ENCODE measurements at places on chromosomes 3 and 15. TPM values are rescaled to one million over a fixed set of nuclear protein-coding genes. Genes with fewer than 3 reads are reported as not detected.

Gene DYNLT2B
- total RNA-seq, result 55.4 TPM

DNA sequence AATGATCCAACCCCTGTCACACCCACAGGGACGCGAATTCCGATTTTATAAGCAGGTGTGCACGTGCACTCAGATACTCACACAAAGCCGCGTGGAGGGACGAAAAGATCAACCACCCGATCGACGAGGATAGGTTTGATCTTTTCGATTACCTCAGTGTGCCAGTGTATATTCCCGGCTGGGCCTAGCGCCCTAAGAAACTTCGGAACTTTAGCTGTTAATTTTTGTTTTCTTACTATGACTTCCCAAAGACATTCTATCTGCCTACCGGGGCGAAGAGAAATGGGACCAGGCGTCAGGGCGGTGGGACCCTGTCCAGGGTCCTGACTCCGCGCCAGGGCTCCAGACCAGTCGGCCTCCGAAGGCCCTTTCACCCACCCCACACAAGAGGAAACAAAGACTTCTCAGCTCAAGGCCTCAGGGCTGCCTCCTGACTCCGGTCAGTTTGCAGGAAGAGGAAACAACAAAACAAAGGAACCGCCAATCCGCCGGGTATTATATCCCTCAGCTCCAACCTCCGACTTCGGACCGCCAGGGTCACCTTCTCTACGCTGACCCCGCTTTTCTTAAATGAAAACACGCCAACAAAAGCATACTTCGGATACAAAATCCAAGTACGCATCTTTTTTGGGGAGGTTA is 6.8 kb downstream of the ONECUT1 start:
- peak; percentile 47 for ATAC-seq

Gene PYDC2
- total RNA-seq, result not detected

Gene SLC6A1
- 0.75 TPM for total RNA-seq

Gene ZNF621
- 15.4 TPM for total RNA-seq

Gene HES1
- total RNA-seq, result 14.7 TPM

DNA sequence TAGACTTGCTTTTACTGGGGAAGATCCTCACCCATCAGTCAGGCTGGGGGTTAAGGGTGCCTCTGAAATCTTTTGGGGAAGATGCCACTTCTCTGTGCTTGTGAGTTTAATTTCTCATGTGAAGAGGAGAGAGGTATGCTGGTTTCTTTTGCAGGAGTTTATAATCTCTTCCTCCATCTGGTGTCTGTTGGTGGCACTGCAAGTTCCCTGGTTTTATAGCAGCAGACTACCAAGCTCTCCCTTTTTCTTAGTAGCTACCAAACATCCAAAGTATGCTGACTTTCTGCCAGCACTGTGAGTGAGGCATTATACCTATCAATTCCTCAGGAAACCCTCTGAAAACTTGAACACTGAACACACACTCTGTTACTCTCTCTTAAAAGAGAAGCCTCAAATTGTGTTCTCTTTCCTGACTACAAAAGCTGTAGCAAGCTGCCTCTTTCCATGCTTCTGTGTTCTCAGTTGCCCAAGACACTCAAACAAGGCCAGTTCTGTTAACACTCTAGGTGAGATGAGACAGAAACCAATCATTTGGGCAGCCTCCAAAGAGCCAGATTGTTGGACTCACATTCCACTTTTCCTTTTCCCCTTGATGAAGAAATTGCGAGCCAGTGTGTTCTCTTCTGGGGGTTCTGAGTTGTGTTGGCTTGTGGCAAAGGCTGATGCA is 299.5 kb downstream of the GAP43 start:
- ATAC-seq, result peak; percentile 71

DNA sequence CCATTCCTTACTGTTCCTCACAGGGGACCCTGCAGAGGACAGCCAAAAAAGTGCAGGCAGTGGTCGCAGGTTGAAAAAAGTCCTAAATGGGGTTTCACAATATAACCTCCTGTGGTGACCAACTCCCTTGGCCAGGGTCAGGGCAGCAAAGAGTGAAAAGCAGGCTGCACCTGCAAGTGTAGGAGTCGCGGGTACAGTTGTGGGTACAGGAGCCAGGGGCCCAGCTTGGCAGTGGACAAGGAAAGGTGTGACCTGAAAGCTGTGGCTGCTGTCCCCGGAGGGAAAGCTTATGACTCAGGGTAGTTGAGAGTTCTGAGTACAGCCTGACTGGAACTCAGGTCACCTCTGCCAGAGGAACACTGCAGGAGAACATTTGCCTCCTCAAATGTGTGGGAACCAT is 1114.1 kb downstream of the ROBO2 start:
- ATAC-seq, result no peak

Gene SOX14
- 5.4 TPM for total RNA-seq

GRCh38 chr15:69743091-69743490 is 290.5 kb downstream of the RPLP1 start:
- no peak for ATAC-seq

Gene STRIT1
- 1.4 TPM for total RNA-seq

GRCh38 chr3:17061005-17061404 is 176.2 kb downstream of the PLCL2 start:
- ATAC-seq, result no peak

DNA sequence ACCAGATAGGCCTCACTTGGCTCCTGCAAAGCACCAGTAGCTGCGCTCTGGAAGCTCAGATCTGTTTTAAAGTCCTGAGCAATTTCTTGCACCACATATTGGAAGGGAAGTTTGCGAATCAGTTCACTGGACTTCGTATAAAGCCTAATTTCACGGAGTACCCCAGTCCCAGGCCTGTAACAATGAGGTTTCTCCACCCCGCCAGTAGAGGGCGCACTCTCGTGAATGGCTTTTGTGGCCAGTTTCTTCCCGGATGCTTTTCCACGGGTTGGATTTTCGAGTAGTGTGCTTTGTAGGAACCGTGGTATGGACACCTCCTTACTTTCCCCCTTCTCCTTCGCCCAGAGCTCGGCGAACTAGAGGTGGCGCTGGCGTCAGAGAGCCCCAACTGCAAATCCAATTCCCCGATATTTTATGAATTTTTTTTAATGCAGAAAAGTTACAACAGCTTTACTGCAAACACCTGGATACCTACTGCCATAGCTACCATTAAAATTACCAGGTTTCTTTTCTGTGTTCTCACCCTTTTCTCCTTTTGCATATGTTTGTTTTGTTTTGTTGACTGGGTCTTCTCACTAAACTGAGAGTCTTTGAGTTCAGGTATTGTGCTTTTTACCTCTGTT is 13.3 kb downstream of the RARB start:
- ATAC-seq, result no peak

DNA sequence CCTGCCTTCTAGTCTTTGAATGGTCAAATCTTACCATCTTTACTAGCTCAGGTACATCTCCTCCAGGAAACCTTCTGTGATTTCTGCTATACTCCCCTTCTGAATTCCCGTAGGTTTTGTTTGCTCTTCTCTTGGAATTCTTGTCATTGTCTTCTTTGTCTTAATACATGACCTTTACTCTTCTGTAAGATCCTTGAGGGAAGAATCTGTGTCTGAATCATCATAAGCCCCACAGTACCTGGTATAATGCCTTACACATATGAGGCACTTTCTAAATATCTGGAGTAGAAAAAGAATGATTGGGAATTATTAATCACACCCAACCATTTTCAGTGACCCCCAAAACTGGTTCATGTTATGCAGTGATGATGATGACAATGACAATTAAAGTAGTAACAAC is 210.1 kb upstream of the NR2E3 start:
- ATAC-seq, result no peak

DNA sequence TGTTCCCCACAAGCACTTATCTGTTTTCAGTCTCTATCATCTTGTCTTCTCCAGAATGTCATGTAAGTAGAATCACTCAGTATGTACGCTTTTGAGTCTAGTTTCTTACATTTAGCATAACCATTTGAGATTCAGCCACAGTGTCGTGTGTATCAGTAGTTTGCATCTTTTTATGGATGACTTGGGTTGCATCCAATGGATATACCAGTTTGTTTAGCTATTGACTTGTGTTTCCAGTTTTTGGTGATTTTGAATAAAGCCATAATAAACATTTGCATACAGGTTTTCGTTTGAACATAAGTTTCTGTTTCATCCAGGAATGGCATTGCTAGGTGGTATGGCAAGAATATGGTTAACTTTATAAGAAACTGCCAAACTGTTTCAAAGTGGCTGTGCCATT is 12.1 kb downstream of the GRIP2 start:
- no peak for ATAC-seq

DNA sequence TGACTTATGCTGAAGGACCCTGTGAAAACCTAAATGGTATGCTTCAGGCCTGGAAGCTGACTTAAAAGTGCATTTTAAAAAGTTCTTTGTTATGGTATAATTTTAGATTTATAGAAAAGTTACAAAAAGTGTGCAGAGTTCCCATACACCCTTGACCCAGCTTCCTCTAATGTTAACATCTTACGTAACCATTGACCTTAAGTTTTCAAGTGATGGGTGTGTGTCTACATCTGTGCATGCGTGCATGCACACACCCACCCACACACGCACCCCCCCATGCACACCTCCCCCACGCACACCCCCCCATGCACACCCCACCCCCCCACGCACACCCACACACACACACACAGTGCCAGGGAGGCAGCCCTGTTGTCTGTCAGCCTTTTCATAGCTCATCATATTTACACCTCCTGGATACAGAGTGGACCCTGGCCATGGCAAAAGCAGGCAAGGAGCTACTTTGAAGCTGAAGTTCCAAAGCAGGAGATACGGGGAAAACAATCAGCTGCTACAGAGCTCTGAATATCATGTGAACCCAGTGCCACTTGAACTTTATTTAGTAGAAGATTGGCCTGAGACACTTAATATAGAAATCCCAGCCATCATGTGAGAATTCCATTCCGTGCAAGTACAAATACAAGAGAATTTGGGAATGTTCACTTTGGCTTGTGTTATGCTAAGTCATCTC is 30.0 kb upstream of the TRAK1 start:
- ATAC-seq, result peak; percentile 4

- ATAC-seq, result no peak
These were observed 23.5 kb downstream of the KCNH8 start for GRCh38 chr3:19171794-19172193.

DNA sequence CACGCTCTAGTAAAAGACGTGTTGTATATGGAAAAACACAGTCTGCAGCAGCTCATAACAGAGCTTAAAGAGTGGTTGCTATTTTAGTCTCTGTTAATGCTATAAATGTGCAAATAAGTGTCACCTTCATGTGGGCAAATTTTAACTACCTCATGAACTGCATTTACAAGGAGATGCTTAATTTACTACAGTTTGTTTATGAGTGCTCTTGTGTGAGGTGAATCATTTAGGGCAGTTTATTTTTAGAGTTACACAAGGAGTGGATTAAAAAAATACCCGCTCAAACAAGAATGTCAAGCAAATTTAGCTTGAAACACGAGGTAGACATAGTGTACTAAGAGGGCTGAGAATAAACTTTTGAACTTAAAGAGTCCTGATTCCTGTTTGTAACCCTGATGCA is 579.0 kb downstream of the MFSD1 start:
- ATAC-seq, result no peak

Gene RNF168
- 16.3 TPM for total RNA-seq

- no peak for ATAC-seq
These were observed 33.1 kb upstream of the FBXL22 start for GRCh38 chr15:63564093-63564492.

DNA sequence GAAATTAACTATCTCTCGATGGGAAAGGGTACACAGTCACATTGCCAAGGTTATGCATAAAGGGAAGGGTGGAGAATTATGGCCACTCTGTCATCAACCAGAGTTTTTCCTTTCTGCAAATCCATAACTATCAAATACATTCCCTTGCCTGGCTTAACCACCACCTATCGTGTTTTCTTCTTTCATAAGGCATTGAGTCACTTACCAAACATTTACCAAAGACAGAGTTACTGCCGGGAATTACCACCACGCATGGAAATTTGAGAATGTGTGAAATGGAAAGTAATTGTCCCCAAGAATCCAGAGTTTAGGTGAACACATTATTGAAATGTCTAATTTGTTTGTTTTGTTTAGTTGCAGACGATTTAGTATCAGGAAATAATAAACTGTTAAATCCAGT is 134.3 kb upstream of the LRRN1 start:
- ATAC-seq, result no peak

Data from motor neuron (in vitro differentiated cells).